Activated CD4-positive, alpha-beta T cell treated with anti-CD3 and anti-CD28 coated beads, Interleukin-2, amount 50 U/mL, for 4 hours (primary cell): ENCODE measurements at places on chromosomes 12 and 14.

DNA sequence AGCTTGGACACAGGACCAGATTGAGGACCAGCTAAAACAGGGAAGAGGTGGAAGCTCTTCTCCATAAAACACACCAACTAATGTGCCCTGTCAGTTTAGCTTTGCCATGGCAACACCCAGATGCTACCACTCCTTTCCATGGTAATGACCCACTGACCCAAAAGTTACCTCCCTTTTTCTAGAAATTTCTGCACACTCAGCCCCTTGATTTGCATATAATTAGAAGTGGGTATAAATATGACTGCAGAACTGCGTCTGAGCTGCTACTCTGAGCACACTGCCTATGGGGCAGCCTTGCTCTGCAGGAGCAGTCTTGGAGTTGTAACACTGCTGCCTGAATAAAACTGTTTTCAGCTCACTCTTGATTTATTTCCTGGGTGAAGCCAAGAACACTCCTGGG lies 3.2 kb upstream of the TDG start:
- DNase-seq = no peak

DNA sequence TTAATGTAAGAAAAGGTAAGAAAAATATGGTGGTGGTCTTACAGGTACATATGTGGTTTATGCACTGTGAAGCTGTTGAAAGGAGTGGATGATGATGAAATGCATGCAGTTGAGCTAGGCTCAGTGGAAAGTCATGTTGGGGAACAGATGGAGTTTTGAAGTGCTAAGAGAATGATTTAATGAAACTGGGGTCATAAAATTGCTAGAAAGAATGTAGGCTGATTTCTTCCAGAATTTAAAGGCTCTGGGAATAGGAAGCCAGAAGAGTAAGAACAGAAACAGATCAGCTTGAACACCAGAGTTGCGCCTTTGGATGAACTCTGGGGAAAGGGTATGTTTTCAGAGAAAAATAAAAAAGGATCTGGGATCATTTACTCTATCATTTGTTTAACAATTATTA lies 146.5 kb downstream of the MON2 start:
- DNase-seq = no peak

DNA sequence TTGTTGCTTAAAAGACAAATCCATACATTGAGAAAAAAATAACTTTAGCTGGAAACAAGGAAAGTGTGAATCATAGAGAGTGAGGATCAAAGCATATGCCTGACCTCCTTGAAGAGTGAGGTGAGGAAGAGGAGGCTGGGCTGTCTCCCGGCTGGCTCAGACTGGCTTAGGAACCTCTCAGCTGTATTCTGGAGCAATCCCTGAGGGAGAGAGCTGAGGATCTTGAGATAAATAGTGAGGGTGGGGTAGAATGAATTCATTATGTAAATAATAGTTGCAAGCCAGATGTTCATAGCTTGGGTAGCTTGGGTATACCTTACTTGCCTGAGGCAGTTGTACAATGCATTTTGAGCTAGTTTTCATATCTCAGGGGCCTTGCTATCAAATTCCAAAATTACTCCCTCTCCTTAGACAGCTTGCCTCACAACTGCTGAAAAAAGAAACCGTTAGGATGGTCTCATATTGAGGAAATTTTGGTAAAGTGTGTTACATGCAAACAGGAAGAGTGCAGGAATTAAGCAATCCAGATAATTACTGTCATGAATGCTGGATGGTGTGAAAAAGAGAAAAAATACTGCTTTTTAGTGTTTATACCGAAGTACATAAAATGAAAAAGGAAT lies 30.5 kb upstream of the SLC15A5 start:
- DNase-seq = no peak

GRCh38 chr12:129641926-129642325 lies 261.9 kb downstream of the TMEM132D start:
- DNase-seq = no peak

GRCh38 chr12:110531741-110532333 lies 29.7 kb downstream of the RAD9B start:
- DNase-seq = no peak

- DNase-seq = no peak
Measured at GRCh38 chr12:89935850-89936249, 227.2 kb upstream of the ATP2B1 start.

- no peak for DNase-seq
Measured at GRCh38 chr12:104384141-104384880, 72.4 kb upstream of the CHST11 start.

GRCh38 chr12:65325183-65325582 lies 46.7 kb downstream of the MSRB3 start:
- DNase-seq = no peak

DNA sequence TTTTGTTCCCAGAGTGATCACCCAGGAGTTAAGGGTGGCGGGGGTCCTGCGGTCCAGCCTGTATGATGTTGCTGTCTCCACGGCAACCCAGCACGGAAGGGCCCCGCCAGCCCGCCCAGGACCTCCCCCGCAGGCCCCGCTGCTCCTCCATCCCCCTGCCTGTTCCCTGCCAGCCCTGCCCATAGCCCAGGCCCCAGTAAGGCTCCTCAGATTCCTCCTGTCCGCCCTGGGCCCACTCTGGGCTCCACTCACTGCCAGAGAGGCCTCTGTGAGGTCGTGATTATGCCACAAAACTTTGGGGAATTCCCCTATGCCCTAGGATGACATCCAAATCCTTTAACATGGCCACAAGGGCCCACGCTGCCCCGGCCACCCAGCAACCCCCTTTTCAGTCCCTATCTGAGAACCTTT lies 20.8 kb downstream of the HSP90AA1 start:
- DNase-seq = no peak

GRCh38 chr14:21631084-21631483 lies 3.7 kb downstream of the OR10G2 start:
- no peak for DNase-seq

GRCh38 chr12:84811291-84811690 lies 101.3 kb downstream of the SLC6A15 start:
- no peak for DNase-seq

DNA sequence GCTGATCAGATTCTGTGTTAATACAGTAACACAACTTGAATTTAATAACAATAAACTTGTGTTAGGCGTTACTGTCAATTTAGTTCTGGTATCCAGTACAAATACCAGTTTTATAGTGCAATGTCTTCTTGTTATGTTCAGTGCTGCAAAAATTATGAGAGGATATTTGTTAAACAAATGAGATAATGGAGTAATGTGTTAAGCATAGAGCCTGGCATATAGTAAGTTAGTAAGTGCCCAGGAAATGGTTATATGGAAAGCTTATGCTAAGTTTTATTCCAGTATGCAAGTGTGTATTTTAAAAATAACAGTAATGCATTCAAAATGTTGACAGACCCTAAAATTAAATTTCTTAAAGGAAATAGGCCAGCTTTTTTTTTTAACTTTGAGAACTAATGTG lies 1.8 kb downstream of the VRK1 start:
- no peak for DNase-seq

- peak; percentile 76 for DNase-seq
Measured at GRCh38 chr14:68795597-68796417, 2.9 kb upstream of the ZFP36L1 start.

DNA sequence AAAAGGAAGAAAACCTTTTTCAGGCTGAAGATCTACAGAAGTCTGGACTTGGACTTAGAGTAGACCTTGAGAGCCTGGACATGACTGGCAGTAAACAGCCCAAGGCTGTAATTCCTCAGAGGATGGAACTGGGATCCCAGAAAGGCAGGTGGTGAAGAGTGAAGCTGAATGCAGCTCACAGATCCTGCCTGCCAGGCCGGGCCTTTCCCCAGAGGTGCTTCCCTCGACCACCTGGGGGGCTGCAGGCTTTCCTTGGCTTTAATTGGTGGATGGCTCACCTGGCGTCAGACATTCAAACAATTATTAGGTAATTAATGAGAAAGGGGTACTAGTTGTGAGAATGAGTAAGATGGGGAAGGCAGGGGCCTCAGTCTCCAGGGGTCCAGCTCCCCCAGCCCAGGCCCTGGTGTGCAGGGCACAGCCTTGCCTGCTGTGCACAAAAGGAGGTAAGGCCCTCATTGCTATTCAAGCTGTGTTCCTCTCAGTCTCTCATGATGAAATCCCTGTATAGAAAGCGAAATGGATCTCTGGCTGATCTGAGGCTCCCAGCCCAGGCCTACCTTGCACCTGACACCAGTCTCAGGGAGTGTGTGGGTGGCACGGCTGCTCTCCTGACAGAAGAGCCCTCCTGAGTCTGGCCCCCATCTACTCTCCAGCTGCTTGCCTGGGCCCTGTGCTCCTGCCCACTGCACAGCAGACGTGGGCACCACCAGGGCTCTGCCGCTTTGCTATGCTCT lies 63.0 kb upstream of the TCL1A start:
- DNase-seq = no peak

DNA sequence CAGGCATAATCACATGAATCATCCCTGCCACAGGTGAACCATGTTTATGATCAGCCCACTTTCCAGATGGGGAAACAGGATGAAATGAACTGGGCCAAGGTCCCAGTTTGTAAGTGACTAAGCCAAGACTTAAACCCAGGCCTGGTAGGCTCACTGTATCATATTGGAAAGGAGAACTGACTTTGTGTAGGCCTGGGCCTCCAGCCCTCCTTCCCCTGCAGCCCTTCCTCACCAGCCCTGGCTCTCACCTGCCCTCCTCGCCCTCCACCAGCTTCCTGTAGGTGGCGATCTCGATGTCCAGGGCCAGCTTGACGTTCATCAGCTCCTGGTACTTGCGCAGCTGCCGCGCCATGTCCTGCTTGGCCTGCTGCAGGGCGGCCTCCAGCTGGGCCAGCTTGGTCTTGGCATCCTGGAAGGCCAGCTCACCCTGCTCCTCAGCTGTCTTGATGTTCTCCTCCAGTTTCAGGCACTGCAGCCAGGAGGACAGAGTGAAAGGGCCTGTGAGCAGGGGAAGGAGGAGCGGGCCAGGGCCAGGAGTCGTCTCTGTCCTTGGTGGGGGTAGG lies 19.8 kb downstream of the KRT80 start:
- DNase-seq = no peak

- DNase-seq = no peak
Measured at GRCh38 chr12:40469736-40470135, 222.5 kb upstream of the CNTN1 start.

DNA sequence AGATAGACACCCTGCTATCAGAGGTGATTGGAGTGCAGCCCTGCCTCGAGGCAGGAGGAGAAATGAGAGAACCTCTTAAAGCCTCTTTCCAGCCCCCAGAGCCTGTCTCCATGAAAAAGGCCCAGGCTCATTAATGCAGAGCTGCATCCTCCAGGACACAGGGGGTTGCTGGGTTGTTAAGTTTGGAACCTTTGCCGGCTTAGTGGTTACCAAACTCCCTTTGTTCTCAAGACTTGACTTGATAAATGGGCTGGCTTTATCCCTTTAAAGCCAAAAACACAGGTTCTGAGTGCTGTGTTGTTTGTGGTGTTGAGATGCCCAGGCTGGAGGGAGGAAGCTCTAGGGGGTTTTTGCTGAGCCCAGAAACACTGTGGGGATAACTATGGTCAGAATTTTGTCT lies 71.0 kb downstream of the DAD1 start:
- no peak for DNase-seq

- no peak for DNase-seq
Measured at GRCh38 chr14:49896966-49897365, 4.1 kb downstream of the ARF6 start.

DNA sequence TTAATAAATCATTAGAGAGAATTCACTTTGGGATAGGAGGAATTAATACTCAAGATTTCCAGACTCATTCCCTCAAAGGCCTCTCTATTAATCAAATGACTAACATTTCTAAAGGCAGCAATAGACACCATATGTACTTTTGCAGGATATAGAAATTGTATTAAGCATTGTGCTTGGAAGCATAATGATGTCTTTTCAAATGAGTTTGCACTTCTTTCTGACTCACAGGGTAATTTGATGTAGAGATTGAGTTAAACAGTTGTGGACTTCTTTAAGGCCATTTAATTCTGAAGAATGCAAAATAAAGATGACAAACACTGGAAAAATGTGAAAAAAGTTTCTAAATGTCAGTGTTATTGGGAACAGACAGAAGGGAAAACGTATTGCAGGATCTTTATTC lies 63.4 kb upstream of the CSRP2 start:
- DNase-seq = no peak

DNA sequence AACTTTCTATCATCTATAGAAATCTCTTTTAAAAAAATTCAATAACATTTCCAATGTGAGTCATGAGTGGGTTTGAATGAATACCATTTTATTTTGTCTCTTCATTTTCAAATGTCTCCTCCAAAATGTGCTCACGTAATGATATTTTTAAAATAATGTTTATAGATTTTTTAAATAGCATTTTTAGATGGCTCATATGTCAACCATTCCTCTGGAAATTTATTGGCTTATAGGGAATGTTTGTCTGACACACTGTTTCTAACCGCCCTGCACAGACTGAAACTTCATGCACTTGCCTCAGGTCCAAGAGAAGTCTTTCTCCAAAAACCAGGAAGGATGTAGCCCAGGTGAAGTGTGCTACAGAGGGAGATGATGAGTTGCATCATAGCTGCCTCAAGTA lies 88.8 kb upstream of the PLEKHG7 start:
- DNase-seq = no peak

GRCh38 chr14:87837296-87837695 lies 155.7 kb downstream of the GALC start:
- DNase-seq = no peak

- no peak for DNase-seq
Measured at GRCh38 chr12:112160611-112161010, 35.3 kb downstream of the TRAFD1 start.

- no peak for DNase-seq
Measured at GRCh38 chr14:93974833-93975232, 1.5 kb downstream of the ASB2 start.

- DNase-seq = no peak
Measured at GRCh38 chr14:79415726-79416125, 795.6 kb downstream of the DIO2 start.

GRCh38 chr14:50569714-50570274 lies 9.8 kb downstream of the ATL1 start:
- no peak for DNase-seq

- no peak for DNase-seq
Measured at GRCh38 chr12:6185961-6186827, 14.0 kb upstream of the CD9 start.
